ENCODE measurements at places on chromosomes 7 and 10.

DNA sequence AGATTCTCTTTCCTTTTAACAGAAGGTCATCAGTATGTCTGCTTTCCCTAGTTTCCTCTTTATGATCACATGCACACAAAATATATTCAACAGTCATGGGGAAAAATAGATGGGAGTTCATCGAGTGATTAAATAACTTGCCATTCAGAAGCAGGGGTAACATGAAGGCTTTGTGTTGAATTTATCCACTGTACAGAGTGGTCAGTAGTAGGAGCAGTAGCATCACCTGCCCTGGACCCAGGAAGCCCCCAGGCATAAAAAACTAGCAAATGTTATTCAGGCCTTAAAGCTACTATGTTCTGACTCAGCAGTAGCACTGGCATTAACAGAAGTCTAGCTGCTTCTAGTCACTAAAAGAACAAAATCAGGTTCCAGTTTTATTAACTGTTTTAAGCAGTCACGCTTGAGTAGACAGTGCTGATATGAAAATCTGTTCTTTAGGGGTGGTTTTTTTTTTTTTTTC lies 31.4 kb upstream of the FAM133B start:
- DNase-seq = no peak

DNA sequence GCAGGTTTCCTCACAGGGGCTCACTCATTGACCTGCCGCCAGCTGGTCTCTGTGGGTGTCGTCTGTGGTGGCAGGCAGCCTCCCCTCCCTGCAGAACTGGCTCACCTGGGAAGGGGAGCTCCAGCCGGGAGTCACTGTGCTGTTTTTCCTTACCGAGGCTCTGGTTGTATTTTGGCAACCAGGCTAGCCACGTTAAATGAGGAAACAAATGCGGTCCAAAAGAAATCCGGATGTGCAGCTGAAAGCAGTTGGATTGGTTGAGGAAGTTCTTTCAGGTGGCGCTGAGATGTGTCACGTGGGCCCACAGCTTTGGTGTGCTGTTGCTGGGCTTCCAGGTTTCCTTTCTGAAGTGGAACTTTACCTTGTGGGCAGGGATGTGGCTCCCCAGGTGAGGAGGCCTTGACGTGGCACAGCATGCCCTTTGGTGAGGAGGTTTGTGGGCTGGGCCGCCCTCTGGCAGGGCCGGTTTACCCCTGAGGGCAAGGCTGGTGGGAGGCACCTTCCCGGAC lies 14.2 kb downstream of the MTURN start:
- peak; percentile 89 for DNase-seq

- DNase-seq = no peak
Observed at GRCh38 chr7:80131675-80132435, 2.8 kb upstream of the GNAI1 start.

DNA sequence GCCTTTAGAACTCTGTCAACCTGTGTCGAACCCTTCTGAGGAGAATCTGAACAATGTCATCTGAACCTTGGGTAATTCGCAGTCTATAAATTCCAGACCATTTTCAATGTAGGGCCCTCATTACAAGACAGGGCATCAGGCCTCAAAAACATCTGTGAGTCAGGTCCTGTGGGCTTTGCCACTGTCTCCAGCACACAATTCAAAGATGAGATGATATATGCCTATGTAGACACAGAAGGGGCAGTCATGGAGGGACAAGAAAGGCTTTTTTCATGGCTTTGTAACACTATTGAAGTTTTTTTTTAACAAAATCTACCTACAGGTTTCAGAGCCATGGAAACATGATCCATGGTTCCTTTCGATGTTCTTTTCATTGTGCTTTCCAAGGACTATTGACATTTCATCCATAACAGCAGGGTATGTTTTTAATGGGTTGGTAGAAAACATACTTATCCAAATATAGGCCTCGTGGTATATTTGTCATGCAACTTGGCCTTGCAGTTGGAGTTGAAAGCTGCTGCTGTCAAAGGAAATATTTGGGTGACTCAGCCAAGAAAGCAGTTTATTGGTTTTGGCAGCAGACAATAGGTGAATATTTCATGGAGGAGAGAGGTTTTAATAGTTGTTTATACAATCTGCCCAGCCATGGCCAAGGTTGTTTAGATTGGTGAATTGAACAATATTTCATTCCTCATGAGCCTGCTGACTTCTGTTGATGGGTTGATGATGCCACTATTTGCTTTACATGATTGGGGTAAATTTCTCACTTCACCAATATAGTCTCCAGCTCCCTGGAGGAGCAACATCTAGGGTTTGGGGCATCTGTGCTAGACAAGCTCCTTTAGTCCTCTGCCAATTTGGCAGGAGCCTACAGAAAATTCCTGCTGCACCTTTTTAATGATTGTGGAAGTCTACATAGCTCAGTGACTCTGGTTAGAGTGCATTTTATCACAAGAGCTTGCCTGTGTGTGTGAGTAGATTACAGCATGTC lies 158.4 kb upstream of the TMEM72 start:
- no peak for DNase-seq

DNA sequence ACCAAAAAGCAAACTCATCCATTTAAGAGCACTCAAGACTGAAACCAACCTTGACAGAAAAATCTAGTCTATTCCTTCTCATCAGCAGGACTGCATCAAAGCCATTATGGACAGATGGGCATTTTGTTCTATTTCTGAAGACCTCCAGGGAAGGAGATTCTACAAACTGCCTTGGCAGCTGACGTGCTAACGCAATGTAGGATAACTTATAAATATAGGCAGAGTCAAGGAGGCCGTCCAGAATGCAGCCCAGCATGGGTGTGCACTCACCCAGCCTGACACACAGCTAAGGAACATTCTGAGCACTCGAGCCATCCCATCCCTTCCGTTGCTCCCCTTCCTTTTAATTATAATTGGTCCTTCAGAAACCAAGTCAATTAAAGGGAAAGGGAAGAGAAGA lies 25.3 kb upstream of the NEBL start:
- no peak for DNase-seq

DNA sequence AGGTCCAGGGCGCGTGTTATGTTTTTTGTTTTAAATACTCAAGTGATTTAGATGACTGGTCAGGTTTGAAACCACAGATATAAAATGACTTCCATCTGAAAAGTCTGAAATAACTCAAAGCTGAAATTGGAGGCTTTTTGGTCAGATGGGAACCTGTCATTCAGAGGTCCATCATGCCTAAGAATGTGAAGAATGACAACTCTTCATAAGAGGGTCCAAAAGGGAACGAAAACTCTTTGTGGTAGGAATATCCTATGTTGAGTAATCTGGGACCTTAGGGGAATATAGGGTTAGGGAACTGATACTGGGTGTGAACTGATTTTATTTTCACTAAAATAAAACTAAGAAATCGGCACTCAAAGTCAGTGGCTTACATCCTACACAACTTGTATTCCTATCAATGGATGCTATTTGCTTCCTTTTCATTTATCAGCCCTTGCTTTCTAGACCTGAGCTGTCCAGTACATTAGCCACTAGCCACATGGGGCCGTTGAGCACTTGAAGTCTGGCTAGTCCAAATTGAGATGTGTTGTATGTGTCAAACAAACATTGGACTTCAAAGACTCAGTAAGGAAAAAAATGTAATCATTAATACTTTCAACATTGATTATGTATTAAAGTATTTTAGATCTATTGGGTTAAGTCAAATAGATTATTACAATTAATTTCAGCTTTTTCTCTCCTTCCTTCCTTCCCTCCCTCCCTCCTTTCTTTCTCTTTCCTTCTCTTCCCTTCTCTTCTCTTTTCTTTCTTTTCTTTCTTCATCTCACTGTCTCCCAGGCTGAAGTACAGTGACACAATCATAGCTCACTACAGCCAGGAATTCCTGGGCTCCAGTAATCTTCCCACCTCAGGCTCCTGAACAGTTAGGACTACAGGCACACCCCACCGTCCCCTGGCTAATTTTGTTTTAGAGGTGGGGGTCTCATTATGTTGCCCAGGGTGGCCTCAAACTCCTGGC lies 56.5 kb upstream of the KDM7A start:
- no peak for DNase-seq

DNA sequence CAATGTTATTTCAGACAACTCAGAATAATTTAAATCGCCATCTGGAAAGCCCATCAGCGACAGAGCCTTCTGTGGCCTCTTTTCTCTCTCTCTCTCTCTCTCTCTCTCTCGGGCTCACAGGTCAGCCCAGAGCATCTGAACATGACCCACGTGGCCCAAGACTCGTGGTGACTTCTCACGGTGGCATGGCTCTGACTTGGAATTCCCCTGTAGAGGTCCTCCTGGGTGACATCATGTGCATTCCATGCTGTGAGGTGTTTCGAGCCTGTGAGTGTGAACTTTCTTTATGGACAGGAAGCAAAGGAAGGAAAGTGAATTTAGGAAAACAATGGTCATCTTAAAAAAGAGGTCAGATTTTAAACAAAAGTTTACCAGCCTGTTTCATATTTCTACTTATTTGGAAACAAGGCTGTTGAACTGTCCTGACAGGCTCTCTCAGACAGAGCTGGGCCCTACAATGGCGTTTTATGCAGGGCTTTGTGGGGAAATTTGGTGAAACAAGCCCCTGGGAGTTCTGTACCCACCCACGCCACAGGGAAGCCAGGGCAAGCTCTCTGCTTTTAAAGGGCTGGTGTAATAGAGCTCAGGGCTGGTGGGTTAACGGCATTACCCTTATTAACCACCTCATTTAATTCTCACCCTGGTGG lies 359.7 kb upstream of the ZNF32 start:
- DNase-seq = no peak

GRCh38 chr10:53724581-53724980 lies 952.0 kb upstream of the MBL2 start:
- DNase-seq = no peak

DNA sequence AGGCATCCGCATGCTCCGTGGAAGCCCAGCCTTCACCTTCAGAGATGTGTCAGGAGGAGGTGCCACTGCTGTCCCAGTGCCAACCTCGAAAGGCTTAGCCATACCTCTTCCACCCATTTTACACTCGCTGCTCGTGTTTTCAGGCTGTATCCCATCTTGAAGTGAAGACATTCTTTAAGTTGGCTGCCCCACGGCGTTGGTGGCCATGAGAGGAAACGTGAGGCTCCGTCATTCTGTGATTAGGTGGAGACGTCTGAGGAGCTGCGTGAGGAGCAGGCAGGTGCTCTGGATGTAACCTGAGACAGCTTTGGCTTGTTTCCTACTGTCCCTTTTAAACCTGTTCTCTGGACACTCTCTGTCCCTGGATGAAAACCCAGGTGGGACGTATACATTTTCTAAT lies 159.9 kb upstream of the RNF32 start:
- DNase-seq = no peak

DNA sequence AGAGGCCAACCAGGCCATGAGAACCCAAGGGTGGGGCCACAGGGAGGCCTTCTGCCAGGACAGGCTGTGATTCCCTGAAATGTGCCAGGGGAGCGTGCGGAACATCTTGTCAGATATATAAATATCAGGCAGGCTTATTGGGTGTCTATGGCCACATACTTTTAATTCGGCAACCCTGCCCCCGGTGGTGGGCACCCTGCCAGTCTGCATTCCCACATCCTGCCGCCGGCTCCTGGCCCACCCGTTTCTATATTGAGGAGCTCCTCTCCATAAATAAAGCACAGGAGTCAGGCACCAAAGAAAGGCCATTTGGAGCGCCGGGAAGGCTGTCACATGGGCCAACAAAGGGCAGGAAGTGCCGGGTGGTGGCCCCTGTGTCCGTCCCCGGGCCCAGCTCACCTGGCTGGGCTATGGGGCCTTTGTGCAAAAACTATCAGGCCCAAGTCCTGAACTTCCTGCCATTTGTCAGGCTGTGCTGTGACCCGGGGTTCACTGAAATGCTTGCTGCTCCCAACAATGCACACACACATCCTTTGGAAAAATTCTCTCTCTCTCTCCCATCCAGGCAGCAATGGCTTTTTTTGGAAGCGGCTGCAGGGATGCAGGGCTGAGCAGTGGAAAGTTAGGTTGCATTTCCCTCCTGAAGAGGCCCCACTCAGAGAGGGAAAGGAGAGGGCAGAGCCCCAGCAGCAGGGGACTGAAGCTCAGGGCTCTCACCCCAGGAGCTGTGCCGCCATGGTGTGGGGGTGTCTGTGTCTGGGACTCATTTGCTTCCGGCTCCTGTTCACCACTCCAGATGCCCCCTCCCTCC lies 25.0 kb upstream of the PODXL start:
- no peak for DNase-seq

- DNase-seq = no peak
Observed at GRCh38 chr10:63922468-63923284, 401.5 kb downstream of the REEP3 start.

DNA sequence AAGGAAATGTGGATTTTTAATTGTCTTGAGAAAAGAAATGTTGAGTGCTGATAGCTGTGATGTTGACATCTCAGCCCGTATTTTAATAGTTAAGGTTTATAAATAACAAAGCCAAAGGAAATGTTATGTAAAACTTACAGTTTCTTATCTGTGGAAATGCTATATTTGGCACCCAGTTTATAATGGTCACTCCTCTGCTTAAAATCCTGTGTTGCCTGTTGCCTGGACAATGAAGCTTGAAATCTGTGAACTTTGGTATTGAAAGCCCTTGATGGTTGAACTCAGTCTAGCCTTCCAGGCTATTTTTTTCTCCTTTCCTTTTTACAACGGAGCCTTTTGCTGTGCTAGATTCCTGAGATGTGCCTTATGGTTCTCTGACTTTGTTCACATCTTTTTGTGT lies 46.5 kb downstream of the MCU start:
- DNase-seq = no peak

DNA sequence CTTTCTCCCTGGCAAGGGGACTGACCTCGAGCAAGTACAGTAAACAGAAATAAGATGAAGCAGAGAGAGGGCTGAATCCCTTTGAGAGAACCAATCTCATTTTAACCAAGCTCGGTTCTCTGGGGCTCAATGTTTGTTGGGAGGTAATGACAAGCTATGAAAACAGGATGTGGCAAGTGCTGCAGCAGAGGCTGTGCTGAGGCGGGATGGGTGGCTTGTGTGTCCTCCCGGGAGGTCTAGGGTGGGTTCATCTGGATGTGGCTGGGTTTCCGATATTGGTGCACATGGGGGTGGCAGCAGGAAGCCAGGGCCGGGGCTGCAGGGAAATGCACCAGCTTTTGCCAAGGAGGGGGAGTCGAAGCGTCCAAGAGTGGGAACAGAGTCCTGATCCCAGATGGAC lies 84.5 kb downstream of the AOAH start:
- no peak for DNase-seq

GRCh38 chr7:77455321-77455720 lies 39.2 kb upstream of the GSAP start:
- no peak for DNase-seq

DNA sequence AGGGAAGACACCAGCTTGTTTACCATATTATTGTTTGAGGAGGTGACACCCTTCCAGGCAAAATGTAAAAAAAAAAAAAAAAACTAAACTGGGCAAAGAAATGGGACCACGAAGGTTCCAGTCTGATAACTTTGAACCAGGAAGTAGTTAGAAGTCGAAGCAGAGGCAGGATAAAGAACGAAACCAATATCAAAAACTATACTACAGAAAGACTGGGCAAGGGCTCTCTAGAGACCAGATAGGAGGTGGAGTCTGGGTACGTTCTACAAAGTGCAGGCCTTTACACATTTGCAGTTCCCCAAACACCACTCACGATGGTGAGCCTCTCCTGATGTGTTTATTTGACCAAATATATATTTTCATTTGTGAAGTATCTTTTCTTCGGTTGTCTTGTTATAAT lies 125.7 kb upstream of the CDK1 start:
- DNase-seq = no peak

Data from NCI-H2107 (cell line).